ENCODE measurements at places on chromosomes 5 and 9. TPM values are rescaled to one million over a fixed set of nuclear protein-coding genes. Genes with fewer than 3 reads are reported as not detected.
A peak's percentile ranks its signal among the peaks of the same experiment; 100 is the strongest.

CSF2 gene
- total RNA-seq = 393 TPM

ARAP3 gene
- 7.9 TPM for total RNA-seq

IL9 gene
- total RNA-seq = 13.0 TPM

PCDHA10 gene
- not detected for total RNA-seq

PCDHB7 gene
- total RNA-seq = not detected

ANXA2R gene
- total RNA-seq = 6.0 TPM

GZMA gene
- total RNA-seq = 15.1 TPM

NME5 gene
- total RNA-seq = not detected

SLC27A4 gene
- 46.0 TPM for total RNA-seq

PCDHA3 gene
- not detected for total RNA-seq

C1QTNF2 gene
- not detected for total RNA-seq

ZFAND5 gene
- 98.8 TPM for total RNA-seq

CD72 gene
- 6.4 TPM for total RNA-seq

GRCh38 chr5:13536933-13537332 lies 407.6 kb downstream of the DNAH5 start:
- no peak overlapping the region for H3K4me3 ChIP-seq
- no peaks in the 10 kb centered on the region for H3K27me3 ChIP-seq
- H3K27ac ChIP-seq = no peak overlapping the region
- no peak for DNase-seq
- H3K36me3 ChIP-seq = no peaks in the 10 kb centered on the region
- no peaks in the 10 kb centered on the region for H3K4me1 ChIP-seq

GRCh38 chr5:167796672-167797071 lies 494.8 kb upstream of the WWC1 start:
- DNase-seq = no peak
- H3K27ac ChIP-seq = no peak overlapping the region
- no peak overlapping the region for H3K4me3 ChIP-seq
- H3K27me3 ChIP-seq = no peaks in the 10 kb centered on the region
- no peaks in the 10 kb centered on the region for H3K36me3 ChIP-seq
- no peaks in the 10 kb centered on the region for H3K4me1 ChIP-seq

- no peak for DNase-seq
- H3K4me1 ChIP-seq = no peaks in the 10 kb centered on the region
- no peak overlapping the region for H3K4me3 ChIP-seq
- no peaks in the 10 kb centered on the region for H3K36me3 ChIP-seq
- no peaks in the 10 kb centered on the region for H3K27me3 ChIP-seq
- no peak overlapping the region for H3K27ac ChIP-seq
Measured at GRCh38 chr9:120652934-120653333, 61.3 kb downstream of the MEGF9 start.

GRCh38 chr5:156391139-156391538 lies 64.2 kb downstream of the SGCD start:
- H3K27me3 ChIP-seq = no peaks in the 10 kb centered on the region
- H3K27ac ChIP-seq = no peak overlapping the region
- no peaks in the 10 kb centered on the region for H3K4me1 ChIP-seq
- no peaks in the 10 kb centered on the region for H3K36me3 ChIP-seq
- no peak for DNase-seq

GRCh38 chr9:124399323-124399967 lies 15.8 kb downstream of the PSMB7 start:
- peaks cover 3% of the 10 kb centered on the region for H3K4me1 ChIP-seq
- H3K27me3 ChIP-seq = no peaks in the 10 kb centered on the region
- H3K4me3 ChIP-seq = no peak overlapping the region
- peaks cover 36% of the 10 kb centered on the region for H3K36me3 ChIP-seq
- no peak overlapping the region for H3K27ac ChIP-seq

DNA sequence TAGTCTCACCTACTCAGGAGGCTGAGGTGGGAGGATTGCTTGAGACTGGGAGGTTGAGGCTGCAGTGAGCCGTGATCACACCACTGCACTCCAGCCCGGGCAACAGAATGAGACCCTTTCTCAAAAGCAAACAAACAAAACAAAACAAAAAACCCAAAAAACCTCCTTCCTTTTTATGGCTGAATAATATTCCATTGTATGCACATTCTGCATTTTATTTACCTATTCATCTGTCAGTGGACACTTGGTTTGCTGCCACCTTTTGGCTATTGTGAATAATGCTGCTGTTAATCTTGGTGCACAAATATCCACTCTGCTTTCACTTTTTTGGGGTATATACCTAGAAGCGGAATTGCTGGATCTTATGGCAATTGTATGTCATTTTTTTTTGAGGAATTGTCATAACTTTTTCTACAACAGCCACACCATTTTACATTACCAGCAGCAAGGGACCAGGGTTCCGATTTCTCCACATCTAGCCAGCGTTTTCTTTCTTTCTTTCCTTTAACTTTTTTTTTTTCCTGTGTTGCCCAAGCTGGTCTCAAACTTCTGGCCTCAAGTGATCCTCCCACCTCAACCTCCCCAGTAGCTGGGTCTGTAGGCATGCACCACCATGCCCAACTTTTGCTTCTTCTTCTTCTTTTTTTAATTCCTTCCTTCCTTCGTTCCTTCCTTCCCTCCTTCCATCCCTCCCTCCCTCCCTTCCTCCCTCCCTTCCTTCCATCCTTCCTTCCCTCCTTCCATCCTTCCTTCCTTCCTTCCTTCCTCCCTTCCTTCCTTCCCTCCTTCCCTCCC lies 30.6 kb downstream of the NKX2-5 start:
- no peaks in the 10 kb centered on the region for H3K4me1 ChIP-seq
- H3K36me3 ChIP-seq = no peaks in the 10 kb centered on the region
- no peak overlapping the region for H3K27ac ChIP-seq
- no peaks in the 10 kb centered on the region for H3K27me3 ChIP-seq
- no peak for DNase-seq
- no peak overlapping the region for H3K4me3 ChIP-seq

DNA sequence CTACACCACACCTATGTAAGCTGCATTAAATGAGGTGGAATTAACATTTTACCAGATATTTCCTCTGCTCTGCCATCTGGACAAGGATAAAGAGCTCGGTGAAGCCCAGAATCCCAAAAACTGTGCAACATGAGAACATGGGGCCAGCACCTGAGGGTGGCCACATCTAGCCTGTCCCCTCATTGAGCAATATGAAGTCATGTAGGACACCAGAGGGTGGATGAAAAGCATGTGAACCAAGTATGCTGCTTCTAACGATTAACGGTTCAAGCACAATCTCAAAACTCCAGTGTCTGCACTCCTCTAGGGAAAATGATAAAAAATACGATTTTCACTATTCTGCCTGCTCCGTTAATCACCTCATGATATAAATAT lies 545.8 kb downstream of the EBF1 start:
- no peak overlapping the region for H3K27ac ChIP-seq
- no peaks in the 10 kb centered on the region for H3K36me3 ChIP-seq
- no peak for DNase-seq
- no peak overlapping the region for H3K4me3 ChIP-seq
- H3K27me3 ChIP-seq = no peaks in the 10 kb centered on the region

DNA sequence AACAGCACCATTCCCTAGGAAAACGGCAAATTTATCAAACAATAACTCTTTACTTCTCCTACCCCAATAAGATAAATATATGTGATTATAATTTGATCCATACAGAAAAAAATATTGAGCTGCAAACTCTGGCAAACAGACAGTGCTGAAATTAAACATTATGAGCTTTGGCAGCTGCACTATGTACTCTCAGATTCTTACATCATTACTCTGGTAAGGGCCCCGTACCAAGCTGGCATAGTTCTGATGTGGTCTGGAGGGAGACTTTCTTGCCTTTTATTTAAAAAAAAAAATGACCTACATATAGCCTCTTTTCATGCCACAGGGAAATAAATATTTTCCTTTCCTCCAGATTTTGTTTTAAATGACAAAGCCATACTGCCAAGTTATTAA lies 95.0 kb downstream of the NR6A1 start:
- H3K27me3 ChIP-seq = no peaks in the 10 kb centered on the region
- H3K36me3 ChIP-seq = no peaks in the 10 kb centered on the region
- peaks cover 5% of the 10 kb centered on the region for H3K4me1 ChIP-seq
- DNase-seq = no peak
- H3K27ac ChIP-seq = no peak overlapping the region
- H3K4me3 ChIP-seq = no peak overlapping the region

DNA sequence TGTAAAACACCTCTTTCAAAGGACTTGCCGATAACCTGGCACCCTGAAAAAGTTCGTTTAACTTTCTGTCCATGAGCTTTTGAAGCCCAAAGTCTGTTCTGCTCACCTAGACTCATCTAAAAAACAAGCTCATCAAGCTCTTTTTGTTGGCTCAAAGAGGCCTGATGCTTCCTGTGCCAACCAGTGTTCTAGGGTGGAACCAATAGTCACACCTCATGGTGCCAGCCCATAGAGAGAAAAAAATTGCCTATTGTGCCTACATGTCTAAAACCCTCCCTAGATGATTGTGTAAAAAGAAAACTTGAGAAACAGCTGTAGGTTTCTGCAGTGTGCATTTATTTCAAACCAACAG lies 4.7 kb downstream of the SH3RF2 start:
- H3K36me3 ChIP-seq = no peaks in the 10 kb centered on the region
- H3K4me1 ChIP-seq = no peaks in the 10 kb centered on the region
- no peak overlapping the region for H3K27ac ChIP-seq

DNA sequence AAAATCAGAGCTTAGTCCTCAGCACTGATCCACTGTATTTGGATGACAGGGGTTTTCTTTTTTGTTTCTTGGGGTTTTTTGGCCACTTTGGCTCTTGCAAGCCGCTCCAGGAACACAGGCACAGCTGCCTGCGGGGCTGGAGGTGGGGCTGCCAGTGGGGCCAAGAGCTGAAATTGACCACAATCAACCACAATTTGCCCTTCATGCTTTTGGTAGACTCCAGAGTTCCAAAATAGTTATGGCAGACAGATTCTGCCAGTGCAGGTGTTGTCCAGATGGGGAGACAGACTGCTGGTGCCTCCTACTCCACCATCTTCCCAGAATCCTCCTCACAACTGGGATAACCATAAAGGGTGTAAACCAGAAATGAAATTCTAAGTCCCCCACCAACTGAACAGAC lies 36.5 kb downstream of the PLEKHG4B start:
- no peaks in the 10 kb centered on the region for H3K27me3 ChIP-seq
- no peak for DNase-seq
- no peaks in the 10 kb centered on the region for H3K4me1 ChIP-seq
- H3K27ac ChIP-seq = no peak overlapping the region
- no peak overlapping the region for H3K4me3 ChIP-seq

- no peak overlapping the region for H3K4me3 ChIP-seq
- peaks cover 8% of the 10 kb centered on the region for H3K36me3 ChIP-seq
- peaks cover 65% of the 10 kb centered on the region for H3K4me1 ChIP-seq
- no peak for DNase-seq
- no peaks in the 10 kb centered on the region for H3K27me3 ChIP-seq
Measured at GRCh38 chr5:142118155-142118686, 9.6 kb downstream of the NDFIP1 start.

GRCh38 chr9:98248737-98249474 lies 6.5 kb downstream of the TBC1D2 start:
- H3K4me1 ChIP-seq = peaks cover 10% of the 10 kb centered on the region
- H3K27ac ChIP-seq = peak overlapping the region; percentile 55
- no peak overlapping the region for H3K4me3 ChIP-seq

- peaks cover 42% of the 10 kb centered on the region for H3K4me1 ChIP-seq
- no peaks in the 10 kb centered on the region for H3K27me3 ChIP-seq
- no peak overlapping the region for H3K4me3 ChIP-seq
- peaks cover 47% of the 10 kb centered on the region for H3K36me3 ChIP-seq
Measured at GRCh38 chr5:177295924-177296323, 7.6 kb downstream of the RAB24 start.

DNA sequence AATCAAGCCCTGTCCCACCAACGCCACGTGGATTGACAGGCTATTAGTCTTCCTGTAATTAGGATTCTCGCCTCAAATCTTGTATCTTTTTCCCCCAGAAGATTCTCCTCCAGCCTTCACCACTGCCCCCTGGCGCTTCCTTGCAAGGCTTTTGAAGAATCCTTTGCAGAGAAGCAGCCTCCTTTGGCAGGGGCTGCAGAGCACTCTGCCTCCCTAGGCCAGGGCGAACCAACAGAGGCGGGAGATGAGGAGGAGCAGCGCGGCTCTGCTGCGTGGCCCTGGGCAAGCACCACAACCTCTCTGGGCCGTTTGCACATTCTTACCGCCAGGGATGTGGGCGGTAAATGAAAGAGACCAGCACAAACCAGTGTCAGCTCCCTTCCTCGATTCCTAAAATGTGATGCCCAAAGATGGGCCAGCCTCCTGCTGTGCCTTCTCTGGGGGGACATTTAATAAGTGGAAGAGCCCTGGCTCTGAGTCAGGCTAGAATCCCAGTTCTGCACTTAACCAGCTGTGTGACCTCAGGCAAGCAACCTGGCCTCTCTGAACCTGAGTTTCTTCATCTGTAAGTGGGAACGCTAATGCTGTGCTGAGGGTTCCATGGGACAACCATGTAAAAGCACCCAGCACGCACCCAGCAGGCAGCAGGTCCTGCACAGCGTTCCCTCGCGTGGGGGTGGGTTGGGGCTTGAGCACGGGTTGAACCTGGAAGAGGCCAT lies 128.6 kb downstream of the KCNIP1 start:
- peak overlapping the region; percentile 56 for H3K4me3 ChIP-seq
- H3K27me3 ChIP-seq = no peaks in the 10 kb centered on the region
- no peak overlapping the region for H3K27ac ChIP-seq
- DNase-seq = no peak
- no peaks in the 10 kb centered on the region for H3K36me3 ChIP-seq

GRCh38 chr9:36665921-36666431 lies 93.3 kb downstream of the MELK start:
- H3K4me1 ChIP-seq = peaks cover 11% of the 10 kb centered on the region
- no peaks in the 10 kb centered on the region for H3K36me3 ChIP-seq
- DNase-seq = no peak
- no peak overlapping the region for H3K4me3 ChIP-seq
- no peak overlapping the region for H3K27ac ChIP-seq

- peak overlapping the region; percentile 12 for H3K4me3 ChIP-seq
- H3K36me3 ChIP-seq = no peaks in the 10 kb centered on the region
- peaks cover 72% of the 10 kb centered on the region for H3K4me1 ChIP-seq
- no peak for DNase-seq
- no peak overlapping the region for H3K27ac ChIP-seq
Measured at GRCh38 chr9:79581388-79581787, 9.6 kb downstream of the TLE4 start.

GRCh38 chr5:67115246-67115645 lies 81.4 kb downstream of the CD180 start:
- DNase-seq = no peak
- H3K4me1 ChIP-seq = no peaks in the 10 kb centered on the region
- no peaks in the 10 kb centered on the region for H3K27me3 ChIP-seq
- no peak overlapping the region for H3K4me3 ChIP-seq

DNA sequence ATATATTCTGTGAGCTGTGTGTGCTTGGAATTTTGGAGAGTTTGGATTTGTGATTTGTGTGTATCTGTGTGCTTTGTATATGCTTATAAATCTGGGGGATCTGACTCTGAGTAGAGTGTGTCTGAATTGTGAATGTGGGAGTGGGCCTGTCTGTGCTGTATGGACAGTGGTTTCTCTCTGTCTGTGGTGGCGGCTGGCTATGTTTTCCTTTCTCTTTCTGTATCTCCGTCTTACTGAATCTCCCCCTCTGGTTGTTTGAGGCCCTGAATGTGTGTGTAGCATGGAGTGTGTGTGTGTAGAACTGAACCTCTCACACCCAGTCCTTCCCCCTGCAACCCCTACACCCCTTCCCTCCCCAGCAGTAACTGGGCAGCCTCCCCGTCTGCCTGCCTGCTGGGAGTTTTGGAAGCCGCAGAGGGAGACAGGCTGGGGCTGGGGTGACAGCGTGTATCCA lies 4.7 kb downstream of the CXXC5 start:
- H3K36me3 ChIP-seq = no peaks in the 10 kb centered on the region
- peak overlapping the region; percentile 6 for H3K27ac ChIP-seq
- H3K27me3 ChIP-seq = peaks cover 32% of the 10 kb centered on the region
- peak; percentile 34 for DNase-seq
- peak overlapping the region; percentile 38 for H3K4me3 ChIP-seq

- no peaks in the 10 kb centered on the region for H3K27me3 ChIP-seq
- peaks cover 10% of the 10 kb centered on the region for H3K4me1 ChIP-seq
Measured at GRCh38 chr5:141641634-141642267, 5.0 kb downstream of the RELL2 start.

- no peaks in the 10 kb centered on the region for H3K27me3 ChIP-seq
- H3K36me3 ChIP-seq = no peaks in the 10 kb centered on the region
- H3K4me1 ChIP-seq = no peaks in the 10 kb centered on the region
- no peak for DNase-seq
Measured at GRCh38 chr9:130448771-130449603, 4.2 kb downstream of the ASS1 start.

All from CD8-positive, alpha-beta memory T cell (primary cell).